ENCODE measurements at places on chromosomes 1 and 21.

GRCh38 chr1:41394369-41394744, 33.1 kb downstream of the FOXO6 start:
- DNase-seq = no peak

GRCh38 chr1:176815621-176816020, 348.9 kb downstream of the ASTN1 start:
- DNase-seq = no peak

- DNase-seq = no peak
Measured at GRCh38 chr1:180042988-180043622, 88.5 kb downstream of the CEP350 start.

DNA sequence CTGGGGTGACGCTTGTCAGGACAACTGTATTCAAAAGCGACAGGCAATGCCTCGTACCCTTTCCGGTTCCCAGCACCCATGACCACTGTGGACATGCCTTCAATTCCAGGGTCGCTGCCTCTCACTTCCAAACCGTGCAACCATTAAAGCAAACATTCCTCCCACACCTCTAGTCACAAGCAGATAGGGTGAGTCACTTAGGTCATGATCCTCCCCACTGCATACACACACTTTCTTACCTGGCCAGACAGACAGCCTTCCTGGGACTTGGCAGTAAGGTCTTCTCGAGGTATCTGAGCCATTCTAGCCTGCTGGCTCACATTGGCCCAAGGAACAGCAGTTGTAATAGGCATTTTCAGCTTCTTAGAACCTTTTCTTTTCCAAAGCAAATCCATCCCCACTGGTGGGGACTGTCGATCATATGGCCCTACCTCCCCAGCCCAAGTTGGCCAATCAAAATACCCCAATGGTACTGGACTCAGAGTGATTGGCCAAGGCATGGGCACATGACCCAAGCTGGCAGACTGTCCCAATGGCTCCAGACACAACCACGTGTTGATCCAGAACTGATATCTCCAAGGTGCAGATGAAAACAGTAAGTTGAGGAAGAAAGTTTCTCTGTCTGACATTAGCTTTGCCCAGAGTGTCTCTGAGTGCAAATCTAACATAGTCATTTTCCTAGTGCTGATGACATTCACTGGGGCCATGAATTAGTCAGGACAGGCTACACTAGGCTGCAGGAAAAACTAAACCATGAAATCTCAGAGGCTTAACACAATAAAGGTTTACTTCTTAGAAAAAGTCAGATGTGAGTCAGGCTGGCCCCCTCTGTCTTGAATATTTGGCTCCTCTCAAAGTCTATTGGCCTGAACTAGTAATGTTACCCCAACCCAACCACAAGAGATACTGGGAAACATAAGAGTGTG, 113.8 kb downstream of the RRAGC start:
- DNase-seq = no peak

- no peak for DNase-seq
Measured at GRCh38 chr1:20174937-20175666, 10.8 kb upstream of the UBXN10 start.

- DNase-seq = no peak
Measured at GRCh38 chr1:107105914-107106313, 34.9 kb upstream of the NTNG1 start.

DNA sequence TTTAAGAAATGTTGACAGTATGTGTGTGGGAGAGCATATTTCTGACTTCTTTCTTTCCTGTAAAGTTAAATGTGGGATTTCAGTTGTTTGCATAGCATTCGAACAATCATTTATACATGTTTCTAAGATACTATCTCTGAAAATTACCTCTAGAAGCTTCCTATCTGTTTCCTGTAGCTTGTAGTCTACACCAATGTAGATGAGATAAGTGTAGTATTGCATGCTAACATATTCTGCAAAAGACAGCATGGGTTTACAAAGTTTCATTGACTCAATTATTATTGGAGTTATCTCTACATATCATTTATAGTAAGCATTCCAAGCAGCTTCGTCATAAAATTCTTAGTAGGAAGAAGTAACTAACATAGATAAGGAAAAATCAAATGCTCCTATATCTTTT, 98.9 kb upstream of the DPYD start:
- DNase-seq = no peak

DNA sequence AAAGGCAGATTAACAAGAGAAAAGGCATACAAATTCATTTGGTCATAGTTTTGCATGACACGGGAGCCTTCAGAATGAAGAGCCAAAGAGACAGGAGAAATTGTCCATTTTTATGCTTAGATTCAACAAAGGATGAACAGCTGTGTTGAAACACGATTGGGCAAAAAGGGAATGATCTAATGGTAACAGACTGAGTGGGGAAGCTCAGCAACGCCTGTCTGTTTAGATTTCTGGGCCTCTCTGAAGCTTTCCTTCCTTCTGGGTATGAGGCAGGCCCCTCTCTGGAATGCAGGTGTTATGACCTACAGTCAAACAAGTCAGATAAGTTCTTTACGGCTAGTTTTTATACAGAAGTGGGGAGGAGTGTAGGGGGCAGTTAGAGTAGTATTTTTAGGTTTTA, 154.6 kb downstream of the RGS7 start:
- DNase-seq = no peak

DNA sequence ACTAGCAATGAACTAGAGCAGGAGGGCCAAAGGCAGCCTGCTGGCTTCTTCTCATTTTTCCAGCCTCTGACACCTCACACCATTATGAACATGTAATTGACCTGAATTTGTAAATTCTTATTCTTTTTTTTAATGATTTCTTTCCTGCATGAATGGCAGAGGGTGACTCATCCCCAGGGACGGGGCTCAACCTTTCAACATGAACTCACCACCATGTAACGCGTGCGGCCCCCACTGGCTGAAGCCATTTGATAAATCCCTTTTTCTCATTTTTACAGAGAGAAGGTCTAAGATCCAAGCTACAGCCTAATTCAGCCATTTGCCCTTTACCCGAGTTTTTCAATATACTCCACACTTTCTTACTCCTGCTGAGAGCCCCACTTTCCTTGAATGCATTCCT, 9.3 kb upstream of the ETS2 start:
- no peak for DNase-seq

GRCh38 chr21:39434950-39435349, 10.6 kb downstream of the LCA5L start:
- DNase-seq = no peak

GRCh38 chr1:39305555-39305954, 101.1 kb downstream of the MACF1 start:
- no peak for DNase-seq

Measured in NCI-H1930 (cell line).